CD4-positive, alpha-beta T cell treated with Interleukin-15 for 1 hour (primary cell): ENCODE measurements at places on chromosomes 12 and 14.

- DNase-seq: no peak
These were observed 43.2 kb downstream of the TBK1 start for GRCh38 chr12:64494998-64495729.

DNA sequence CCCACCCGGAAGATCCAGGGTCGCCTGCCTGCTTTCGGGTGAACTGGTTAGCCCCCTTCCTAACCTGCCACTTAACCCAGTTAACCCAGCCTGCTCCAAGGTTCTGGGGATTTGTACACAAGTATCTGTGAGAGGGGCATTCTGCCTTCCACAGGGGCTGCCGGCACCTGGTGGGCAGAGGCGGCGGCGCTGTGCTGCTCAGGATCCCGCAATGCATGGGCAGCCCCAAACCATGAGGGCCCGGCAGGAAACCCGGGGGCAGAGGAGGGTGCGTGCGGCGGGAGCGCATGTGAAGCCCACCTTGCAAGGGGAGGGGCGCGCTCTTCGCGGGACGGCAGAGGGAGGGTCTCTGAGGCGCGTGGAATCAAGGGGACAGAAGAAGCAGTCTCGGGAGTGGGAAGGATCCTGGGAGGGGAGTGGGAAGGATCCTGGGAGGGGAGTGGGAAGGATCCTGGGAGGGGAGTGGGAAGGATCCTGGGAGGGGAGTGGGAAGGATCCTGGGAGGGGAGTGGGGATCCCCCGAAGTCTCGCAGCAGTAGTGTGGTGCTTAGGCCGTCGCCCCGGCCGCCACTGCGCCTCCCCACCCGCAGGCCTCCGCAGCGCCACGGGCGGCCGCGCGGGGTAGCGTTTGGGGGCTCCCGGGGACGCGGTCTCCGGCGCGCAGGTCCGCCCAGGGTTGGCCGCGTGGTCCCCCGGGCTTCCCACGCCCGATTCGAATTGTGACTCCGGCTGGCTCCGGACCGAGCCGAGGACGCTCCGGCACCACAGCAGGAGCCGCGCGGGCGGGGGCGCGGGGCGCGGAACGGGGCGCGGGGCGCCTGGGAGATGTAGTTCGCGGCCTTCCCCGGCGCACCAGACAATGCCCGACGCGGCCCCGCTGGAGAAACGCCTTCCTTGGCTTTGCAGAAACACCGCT is 4.9 kb upstream of the MTA1 start:
- DNase-seq: peak; percentile 59

DNA sequence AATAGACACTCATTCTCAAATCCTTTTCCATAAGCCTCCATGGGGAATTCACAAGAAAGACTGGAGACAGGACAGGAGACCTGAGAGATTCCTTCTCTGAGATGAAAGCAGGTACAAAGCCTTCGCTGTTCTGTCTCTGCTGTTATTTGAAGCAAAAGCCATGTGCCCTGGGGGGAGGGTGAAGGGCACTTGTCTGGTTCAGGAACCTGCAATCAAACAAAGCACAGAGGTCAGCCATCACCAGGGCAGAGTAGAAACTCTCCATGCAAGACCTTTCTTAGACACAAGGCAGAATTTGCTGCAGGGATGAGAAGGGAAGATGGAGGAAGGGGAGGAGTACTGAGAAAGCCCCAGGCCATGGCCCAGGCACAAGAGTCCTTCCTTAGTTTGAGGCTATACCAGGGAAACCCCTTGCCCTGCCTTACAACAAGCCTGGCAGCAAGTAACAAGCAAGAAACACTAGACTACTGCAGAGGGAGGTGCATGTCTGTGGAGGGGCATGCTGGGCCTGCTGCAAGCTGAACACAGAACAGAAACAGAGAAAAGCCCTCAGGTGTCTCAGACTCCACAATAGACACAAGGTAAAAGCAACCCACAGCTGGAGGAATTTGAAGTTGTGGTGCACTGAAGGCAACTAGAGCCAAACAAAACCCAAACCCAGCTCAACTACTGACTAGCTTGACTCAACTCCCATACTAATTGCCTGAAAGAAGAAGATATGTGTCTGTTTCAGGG is 7.8 kb upstream of the ART4 start:
- DNase-seq: no peak

GRCh38 chr14:106831322-106831720 is 1304.9 kb downstream of the TMEM121 start:
- DNase-seq: peak; percentile 69

GRCh38 chr14:29039171-29039570 is 272.6 kb downstream of the FOXG1 start:
- no peak for DNase-seq

GRCh38 chr14:62126879-62127478 is 364.8 kb downstream of the SNAPC1 start:
- no peak for DNase-seq

DNA sequence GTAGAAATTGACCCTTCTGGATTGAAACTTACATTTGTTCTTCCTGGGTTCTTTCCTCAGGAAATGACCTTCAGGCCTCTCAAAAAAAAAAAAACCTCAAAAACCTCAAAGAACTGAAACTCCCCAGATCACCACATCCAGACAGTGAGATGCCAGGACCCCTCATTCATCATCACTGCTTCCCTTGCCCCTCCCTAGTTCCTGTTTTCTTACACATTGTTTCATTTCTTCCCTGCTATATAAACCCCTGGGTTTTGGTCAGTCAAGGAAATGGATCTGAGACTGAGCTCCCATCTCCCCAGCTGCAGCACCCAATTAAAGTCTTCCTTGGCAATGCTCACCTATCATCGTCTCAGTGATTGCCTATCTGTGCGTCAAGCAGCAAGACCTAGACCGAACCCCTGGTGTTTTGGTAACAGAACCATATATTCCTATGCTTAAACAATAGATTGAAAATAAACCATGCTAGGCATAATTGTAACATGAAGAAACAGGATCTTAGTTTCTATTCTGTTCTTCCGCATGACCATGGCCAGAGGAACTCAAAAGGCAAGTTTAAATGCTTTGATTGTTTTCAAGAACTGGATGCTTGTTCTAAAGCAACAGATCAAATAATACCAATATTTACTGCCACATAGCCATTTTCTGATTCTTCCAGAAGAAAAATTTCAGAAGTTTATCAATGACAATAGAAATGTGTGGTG is 108.0 kb upstream of the MAX start:
- peak; percentile 43 for DNase-seq

DNA sequence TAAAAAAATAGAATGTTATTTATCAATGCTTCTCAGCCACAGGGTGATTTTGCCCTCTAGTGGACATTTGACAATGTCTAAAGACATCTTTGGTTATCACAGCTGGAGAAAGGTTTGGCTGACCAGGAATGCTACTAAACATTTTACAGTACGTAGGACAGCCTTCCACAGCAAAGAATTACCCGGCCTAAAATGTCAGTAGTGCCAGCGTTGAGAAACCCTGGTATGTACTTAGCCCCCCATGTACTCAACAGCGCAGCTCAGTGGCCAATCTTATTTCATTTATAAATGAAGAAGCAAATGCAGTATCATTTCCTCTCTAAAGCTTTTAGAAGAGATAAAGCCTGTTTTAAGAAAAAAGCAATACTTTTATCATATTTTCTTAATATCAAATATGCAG is 5.8 kb downstream of the MARK3 start:
- peak; percentile 33 for DNase-seq
